NCI-H187 treated with DMSO at 0.1 percent for 48 hours (cell line): ENCODE measurements at places on chromosomes 3 and 15.

DNA sequence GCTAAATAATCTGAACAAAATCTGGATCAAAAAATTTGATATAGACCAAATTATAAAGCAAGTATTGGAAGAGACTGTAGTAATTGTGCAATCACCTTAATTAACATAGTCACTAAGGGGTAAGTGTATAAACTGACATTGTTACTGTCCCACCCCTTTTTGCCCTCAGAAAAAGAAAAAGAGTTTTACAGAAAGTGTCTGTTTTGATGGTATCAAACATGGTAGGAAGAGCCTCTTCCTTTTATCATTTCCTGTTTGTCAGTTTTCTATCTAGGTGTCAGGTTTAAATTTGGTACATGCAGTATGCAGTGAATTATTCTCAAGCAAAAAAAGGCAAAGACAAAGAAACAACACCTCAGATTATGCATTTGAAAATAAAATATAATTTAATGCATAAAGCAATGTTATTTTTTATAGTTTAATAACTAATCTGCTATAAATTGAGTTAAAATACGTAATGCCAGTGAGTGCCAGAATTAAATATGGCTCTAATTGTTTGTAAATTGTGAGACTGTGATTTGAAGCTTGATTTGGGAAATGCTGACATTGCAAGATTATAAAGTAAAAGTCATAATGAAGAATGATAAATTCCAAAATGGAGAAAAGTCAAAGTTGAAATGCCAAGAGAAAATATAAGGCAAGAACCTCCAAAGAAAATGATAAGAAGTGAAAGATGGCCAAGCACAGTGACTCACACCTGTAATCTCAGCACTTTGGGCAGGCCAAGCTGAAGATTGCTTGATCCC lies 30.3 kb upstream of the CMC1 start:
- no peak for DNase-seq

- DNase-seq: no peak
These were observed 105.8 kb downstream of the CYP19A1 start for GRCh38 chr15:51232581-51232980.

GRCh38 chr15:26702381-26702780 lies 70.5 kb downstream of the GABRB3 start:
- no peak for DNase-seq

DNA sequence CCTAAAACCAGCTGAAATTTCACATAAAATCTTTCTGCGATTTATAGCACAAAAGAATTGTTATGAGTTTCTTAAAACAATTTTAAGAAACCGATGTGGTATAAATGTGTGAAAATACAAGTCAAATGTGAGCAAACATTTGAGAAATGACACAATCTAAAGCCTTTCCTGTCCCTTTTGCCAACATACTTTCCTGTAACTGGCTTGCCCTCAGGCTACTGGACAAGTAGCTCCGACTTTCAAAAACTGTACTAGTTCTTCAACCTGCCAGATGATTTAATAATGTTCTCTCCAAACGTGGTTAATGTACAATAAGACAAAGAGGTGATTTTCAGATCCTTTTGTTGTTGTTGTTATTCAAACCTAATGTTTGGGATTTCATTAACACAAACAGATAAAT lies 105.9 kb upstream of the ARHGEF26 start:
- no peak for DNase-seq

DNA sequence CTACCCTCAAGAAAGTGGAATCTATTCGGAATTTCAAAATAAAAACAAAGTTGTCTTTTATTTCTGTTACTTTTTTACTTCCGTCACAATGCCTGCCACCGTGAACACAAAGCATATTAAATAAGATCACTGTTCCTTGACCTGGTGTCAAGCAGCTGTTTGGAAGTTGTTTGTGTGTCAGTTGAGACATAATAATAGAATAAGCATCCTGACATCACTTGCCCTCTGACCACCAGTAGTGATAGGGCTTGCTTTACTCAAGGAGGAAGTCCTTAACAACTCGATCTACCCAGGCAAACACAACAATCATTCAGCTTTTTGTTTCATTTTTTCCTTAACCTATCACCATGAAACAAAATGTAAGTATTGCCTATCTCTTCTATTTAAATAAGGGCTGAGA lies 454.4 kb upstream of the RASGRP1 start:
- no peak for DNase-seq

DNA sequence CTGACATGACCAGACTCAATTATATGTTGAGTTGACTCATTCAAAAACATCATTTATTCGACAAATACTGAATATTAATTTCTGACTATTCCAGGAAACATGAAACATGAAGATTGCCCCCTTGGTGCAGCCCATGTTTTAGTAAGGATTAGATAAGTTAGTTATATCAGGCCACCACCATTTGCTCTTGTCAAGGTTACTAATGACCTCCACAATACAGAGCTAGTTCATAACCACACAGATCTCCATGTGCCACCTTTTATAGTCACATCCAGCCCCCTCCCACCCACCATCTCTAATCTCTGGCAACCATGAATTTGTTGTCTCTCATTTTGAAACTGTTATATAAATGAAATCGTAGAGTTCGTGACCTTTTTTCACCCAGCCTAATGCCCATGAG lies 15.7 kb downstream of the KLHL18 start:
- no peak for DNase-seq

DNA sequence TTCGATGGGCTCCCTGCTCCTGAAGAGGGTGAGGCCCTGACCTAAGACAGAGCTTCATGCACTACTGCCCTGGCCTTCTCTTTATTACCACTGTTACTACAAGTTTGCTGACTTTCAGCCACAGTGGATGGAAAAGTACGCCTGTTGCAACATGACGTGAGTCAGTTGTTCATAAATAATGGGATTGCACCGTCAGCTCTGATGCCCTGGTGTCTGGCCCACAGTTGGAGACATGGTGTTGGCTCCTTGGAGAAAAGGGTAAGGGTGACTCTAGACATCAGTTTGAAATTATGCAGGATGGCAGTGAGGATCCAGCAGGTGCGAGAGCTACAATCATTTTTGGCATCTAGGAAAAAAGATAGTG lies 5.5 kb downstream of the PAQR5 start:
- no peak for DNase-seq

DNA sequence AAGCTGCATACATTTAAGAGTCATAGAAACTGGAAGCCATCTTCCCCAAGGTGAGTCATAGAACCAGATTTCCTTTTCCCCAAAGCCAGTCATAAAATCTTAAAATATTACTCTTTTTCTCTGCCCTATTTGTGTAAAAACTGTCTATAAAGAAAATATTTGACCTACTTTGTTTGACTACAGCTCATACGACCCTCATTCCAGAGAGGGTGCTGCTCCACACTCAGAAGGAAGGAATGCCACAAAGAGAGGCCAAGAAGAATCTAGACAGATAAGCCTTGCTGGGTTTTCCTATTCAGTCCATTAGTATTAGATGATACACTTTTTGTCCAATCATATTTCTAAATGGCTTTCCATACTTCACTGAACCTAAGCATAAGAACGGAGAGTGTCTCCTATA lies 671.6 kb upstream of the SGO1 start:
- no peak for DNase-seq

DNA sequence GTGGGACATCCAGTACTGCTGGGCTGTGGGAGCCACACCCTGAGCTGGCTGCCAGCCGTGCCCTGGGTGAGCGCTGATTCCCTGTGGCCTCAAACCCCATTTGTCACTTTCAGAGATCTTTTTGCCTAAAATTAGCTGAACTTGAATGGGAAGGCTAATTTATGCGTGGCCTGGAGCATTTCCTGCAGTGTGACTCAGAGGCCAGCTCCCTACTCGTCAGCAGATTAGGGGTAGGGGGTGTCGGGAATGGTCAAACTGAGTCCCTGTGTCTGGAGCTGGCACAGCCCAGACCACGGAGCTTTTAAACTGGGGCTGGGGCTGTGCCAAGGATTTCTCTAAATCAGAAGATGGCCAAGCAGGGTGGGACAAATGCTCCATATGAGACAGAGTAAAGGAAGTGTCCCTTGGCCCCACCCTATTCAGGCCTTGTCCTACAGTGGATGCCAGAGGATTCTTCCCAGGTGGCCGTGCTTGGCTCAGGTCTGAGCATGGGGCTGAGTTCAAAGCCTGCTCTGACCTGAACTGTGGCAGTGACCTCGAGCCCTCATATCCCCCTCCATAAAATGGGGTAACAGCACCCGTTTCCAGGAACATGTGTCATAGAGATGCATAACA lies 59.7 kb downstream of the ATP2B2 start:
- DNase-seq: no peak

- DNase-seq: no peak
These were observed 52.6 kb upstream of the RASA2 start for GRCh38 chr3:141434255-141434654.

DNA sequence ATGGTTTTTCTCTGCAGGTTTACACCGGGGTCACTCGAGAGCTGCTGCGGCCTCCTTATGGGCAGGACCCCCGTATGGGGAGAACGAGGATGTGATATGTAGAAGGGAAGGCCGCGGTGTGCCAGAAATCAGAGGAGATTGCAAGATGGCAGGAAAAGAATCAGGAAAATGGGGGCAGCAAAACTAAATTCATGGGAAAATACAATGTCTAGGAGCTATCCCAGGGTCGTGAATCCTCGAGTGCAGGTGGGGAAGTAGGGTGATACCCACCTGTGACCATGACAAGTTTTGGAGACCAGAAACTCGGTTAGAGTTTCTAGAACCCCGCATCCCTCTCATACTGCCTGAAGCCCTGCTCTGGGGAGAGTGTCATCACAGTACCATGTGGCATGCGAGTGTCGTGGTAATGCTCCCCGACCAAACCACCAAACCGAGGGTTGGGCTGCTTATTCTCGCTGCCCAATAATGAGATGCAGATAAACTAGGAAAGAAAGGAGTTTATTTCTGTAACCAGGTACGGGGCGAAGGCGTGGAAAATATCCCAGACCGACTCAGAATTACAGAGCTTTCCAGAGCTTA lies 781 bp downstream of the TRNT1 start:
- DNase-seq: no peak

DNA sequence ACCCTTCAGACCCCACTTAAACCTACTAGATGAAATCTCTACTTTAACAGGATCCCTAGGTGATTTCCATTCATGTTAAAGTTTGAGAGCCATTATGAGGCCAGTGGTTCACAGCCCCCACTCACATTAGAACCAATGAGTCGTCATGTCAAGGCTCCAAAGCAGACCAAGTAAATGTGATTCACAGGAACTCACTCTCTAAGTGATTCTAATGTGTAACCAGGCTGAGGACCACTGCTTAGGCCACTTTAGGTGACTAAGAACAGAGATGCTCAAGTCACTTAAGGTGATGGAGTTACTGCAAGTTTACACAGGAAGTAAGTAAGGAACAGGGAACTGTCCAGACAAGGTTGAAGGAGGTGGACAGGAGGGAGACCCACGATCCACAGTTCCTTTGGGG lies 7.7 kb downstream of the GALNT15 start:
- no peak for DNase-seq

DNA sequence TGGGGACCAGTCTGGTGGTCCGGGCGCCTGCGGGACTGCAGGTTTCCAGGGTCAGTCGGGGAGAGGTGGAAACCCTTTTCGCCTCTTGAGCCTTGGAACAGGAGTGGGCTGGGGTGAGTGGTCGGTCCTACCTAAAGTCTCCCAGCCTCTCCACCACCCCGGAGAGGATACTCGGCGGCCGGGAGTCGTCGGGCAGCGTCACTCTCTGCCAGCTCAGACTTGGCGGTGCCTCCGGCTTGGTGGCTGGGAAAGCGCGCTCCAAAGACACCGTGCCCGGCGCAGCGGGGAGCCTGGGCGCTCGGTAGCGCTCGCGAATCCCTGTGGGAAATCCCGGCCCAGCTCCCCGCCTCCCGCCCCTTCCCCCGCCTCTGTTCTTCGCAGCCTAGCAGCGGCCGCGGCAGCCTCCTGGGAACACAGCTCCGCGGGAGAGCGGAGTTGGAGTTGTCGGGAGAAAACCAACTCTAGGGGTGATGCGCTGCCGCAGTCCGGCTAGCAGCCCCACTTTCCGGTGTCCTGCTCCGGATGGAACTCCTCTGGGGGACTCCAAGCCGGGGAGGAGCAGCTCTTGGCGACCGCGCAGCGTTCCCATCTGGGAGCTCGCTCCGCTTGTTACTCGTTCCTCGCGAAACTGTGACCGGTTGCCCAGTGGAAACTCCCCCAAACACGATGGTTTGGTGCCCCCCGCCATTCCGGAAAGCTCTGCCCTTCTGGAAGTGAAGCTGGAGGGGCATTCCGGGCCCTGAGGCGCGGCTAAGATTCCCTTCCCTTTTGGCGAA lies 1.4 kb downstream of the EPHB1 start:
- DNase-seq: no peak

DNA sequence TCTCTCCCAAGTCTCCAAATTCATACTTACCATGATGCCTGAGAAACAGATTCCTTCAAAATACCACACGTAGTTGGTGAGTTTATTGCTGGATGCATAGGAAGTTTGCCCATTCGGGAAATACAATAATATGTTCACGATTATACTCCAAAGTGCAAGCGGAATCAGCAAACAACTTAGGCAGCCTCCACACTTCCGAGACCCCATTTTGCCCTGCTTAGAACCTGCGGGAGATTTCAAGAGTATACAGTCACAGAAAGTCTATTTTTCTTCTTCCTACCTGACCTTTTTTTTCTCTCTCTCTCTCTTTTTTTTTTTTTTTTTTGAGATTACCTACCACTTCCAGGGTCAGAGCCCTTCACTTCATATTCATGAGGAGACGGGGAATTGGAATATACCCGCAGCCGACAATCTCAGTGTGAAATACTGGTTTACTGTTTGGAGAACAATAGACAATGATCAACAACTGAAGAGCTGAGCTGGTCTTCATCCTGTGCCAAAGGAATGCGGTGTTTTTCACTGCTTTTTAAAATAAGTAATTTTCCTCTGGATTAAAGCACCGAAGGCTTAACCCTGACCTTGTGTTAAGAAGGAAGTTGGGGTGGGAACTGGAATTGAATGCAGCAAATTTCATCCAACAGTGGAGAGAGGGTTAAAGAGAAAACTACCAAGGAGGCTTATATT lies at the start of gene TM4SF18:
Gene TM4SF18, minus strand, starts transcription at position 461 of the 684 bp plus-strand sequence. Its CDS starts 254 bp downstream, at position 207.
- no peak for DNase-seq

- DNase-seq: no peak
These were observed 50.1 kb upstream of the TRIM42 start for GRCh38 chr3:140627756-140628155.

- DNase-seq: no peak
These were observed 43.9 kb upstream of the FNDC3B start for GRCh38 chr3:171995486-171995885.

GRCh38 chr3:12929801-12930200 lies 88.4 kb upstream of the RPL32 start:
- DNase-seq: no peak

GRCh38 chr3:121411523-121411922 lies 134.3 kb downstream of the POLQ start:
- DNase-seq: no peak

DNA sequence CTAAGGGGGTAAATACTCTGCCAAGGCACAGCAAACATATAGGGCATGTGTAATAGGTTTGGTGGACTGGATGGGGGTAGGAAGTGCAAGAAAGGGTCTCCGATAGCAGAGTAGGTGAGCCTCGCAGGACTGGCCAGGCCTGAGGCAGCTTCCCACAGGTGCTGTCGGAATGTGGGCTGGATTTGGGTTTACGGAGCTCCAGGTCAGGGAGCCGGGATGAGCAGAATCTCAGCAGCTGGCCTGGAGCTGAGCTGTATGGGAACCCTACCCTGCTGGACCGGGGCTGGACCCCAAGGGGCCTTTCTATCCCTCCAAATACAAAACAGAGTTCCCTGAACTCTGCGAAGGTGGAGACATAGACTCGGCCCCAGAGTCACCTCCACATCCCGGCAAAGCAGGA lies 15.0 kb downstream of the KLF15 start:
- DNase-seq: no peak

GRCh38 chr3:168044049-168044448 lies 51.7 kb downstream of the GOLIM4 start:
- DNase-seq: no peak

GRCh38 chr3:4996223-4996765 lies 17.1 kb downstream of the BHLHE40 start:
- no peak for DNase-seq
